ENCODE measurements at places on chromosomes 16 and 17.

- DNase-seq, result no peak
Measured at GRCh38 chr17:63694950-63695773, 4.8 kb downstream of the LIMD2 start.

DNA sequence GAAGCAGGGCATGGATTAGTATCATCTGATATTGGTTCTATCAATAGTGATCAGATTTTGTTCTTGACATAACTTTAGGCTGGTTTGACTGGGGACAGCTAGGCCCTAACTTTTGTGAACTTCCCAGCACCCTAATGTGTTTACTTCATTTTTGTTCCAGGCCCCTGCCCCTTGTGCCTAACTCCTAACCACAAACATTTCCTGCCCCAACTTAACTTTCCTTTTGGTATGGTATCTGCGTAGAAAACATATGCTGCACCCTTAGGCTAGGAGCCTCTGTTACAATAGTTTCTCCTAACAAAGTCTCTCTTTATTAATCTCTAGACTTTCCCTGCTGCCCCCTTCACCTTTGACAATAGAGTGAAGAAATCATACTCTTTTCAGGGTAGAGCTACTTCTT, 2.5 kb downstream of the ADPRM start:
- no peak for DNase-seq

- DNase-seq, result no peak
Measured at GRCh38 chr16:81940781-81941560, 70.3 kb downstream of the SDR42E1 start.

DNA sequence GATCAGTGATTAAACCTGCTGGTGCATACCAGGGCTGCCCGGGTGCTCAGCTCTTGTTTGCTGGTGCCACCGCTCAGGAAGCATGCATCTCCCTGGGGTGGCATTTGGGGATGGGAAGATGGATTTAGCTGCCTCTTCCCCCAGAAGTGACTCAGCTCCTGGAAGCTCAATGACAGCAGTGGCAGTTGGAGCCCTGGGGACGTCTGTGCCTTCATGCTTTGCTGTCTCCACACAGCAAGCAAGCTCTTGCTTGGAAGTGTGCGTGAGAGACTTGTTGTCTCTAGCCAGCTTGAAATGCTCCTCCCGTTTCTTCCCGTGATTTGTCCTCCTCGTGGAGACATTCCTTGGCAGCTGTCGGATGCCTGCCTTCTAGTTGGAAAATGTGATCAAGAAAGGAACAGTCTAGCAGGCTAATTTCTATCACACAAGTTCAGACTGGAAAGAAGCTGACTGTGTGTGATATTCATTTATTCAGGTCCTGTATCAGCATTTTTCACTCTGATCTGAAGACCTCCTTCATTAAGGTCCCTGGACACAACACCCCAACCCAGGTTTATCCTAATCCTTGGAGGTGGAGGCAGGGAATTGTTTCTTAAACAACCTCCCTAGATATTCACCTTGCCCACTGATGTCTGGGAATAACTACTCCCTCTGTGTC, 73.0 kb downstream of the BMERB1 start:
- DNase-seq, result no peak

- no peak for DNase-seq
Measured at GRCh38 chr16:19113577-19114358, at the start of gene ITPRIPL2. Gene ITPRIPL2, plus strand, starts transcription at chr16:19113964. Its CDS starts 498 bp downstream, at chr16:19114462.

- DNase-seq, result no peak
Measured at GRCh38 chr17:33233811-33234177, 59.3 kb downstream of the ASIC2 start.

DNA sequence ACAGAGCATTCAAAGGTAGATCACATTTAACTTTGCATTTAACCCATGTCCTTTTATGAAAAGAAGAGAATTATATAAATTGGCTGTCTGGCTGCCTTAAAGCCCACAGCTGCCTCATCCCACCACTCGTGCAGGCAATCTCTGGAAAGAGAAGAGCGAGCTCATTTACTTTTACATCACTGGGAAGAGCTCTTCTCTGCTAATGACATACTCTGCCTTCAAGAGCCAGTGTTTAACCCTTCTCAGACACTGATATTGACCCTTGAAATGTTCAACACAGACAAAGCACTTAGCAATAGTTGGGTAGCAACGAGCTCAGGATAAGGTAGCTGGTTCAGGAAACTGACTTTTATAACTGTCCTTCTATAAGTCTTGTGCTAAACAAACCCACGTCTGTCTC, 6.8 kb downstream of the KRT38 start:
- no peak for DNase-seq

GRCh38 chr17:81044764-81045589, 10.0 kb downstream of the BAIAP2 start:
- no peak for DNase-seq

- DNase-seq, result no peak
Measured at GRCh38 chr16:52404546-52404945, 142.4 kb downstream of the TOX3 start.

DNA sequence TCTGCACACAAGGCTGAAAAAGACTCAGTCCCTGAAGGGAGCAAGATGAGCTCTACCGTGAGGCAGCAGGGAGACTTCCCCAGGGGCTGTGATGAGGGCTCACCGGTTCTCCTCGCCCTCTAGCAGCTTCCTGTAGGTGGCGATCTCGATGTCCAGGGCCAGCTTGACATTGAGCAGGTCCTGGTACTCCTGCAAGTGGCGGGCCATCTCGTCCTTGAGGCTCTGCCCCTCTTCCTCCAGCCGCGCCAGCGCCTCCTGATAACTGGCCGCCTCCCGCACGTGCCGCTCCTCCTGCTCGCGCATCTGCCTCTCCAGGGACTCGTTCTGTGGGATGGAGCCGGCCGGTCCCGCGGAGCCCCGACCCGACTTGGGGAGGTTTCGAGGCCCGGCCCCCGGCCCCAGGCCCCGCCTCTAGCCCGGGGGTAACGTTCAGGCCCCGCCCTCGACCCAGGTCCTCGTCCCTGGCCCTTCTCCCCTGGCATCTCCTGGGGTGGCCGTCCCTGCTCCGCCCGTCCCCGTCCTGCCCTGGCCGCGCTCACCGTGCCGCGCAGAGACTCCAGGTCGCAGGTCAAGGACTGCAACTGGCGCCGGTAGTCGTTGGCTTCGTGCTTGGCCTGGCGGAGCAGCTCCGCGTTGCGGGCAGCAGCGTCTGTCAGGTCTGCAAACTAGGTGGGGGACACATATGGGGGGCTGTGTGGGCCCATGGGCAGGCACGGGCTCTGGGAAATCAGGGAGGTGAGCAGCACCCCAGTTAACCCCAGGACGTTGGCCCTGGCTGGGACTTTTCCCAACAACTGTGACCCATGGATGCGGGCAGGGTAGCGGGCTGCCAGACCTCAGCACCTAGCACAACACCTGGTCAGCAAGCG, 3.9 kb downstream of the GFAP start:
- no peak for DNase-seq

- no peak for DNase-seq
Measured at GRCh38 chr16:70267516-70267915, 15.8 kb upstream of the EXOSC6 start.

DNA sequence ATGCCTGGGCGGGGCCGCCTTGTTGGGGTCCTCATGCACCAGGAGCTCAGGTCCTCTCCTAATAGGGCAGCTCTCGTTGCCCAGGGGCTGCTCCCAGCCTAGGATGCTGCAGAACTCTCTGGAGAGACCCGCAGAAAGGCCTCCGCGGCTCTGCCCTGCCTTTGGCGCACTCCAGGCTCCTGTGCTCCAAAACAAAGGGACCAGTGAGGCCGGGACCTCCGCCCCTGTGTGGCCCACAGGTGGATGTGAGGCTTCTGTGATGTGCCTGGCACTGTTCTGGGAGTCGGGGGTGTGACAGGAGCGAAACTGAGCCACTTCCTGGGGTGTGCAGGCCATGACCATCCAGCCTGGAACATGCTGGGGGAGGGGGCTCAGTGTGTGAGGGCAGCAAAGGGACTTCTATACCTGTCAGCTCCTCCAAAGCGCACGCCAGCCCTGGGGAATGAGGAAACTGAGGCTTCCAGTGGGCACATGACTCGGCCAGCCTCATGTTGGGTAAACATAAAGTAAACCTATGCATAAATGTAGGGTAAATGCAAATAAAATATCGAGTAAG, 153.2 kb downstream of the IRF8 start:
- no peak for DNase-seq

GRCh38 chr17:81966343-81967243, 5.6 kb upstream of the NOTUM start:
- DNase-seq, result no peak

DNA sequence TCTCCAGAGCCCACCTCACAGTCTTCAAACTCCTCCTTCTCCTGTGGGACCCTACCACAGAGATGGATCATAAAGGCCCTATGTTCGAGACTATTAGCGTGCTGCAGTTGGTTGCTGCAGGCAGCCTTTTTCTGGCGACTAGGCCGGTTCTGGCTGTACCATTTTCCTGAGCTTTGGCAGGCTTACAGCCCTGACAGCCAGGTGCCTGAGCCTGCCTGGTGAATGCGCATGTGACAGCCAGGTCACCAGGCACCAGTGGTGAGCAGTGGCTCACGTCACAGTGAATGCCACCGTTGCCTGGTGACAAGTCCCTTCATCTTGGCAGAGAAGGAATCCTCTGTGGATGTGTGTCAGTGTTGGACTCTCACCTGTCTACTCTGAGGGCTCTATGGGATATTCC, 978.8 kb downstream of the KCNJ18 start:
- DNase-seq, result no peak

DNA sequence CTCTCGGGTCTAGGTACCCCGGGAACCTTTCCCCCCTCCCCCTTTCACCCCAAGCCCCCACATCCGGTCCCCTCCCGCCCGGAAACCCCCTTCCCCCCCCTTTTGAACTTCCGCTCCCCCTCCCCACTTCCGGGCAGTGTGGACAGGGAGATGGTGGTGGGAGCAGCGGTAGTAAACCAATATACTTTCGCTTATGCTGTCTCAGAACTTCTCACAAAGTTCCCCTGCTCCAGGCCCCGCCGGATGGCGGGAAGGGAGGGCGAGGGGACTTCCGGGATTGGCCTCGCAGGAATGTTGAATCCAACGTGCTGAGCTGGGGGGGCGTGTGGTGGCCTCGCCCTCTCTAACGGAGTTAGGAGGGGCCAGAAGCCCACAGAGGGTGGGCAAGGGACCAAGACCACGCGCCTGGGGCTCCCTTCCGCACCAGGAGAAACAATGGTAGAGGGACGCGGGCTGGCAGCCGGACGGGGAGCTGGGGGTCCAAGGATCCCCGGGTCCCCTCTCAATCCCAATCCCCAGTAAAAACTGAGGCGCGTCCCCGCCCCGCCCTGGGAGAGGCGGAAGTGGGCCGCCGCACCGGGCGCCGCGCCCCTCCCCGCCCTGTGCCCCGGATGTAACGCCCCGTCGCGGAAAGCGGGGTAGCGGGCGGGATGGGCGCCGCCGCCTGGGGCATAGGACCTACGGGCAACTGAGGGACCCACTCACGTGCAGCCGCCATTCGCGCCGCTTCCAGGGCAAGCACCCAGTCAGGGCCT, 742 bp downstream of the PFN1 start:
- peak; percentile 51 for DNase-seq

- no peak for DNase-seq
Measured at GRCh38 chr16:4787627-4788482, at the start of gene SEPTIN12. Gene SEPTIN12, minus strand, starts transcription at chr16:4788345. Its CDS starts 700 bp downstream, at chr16:4787645.

- DNase-seq, result no peak
Measured at GRCh38 chr16:58421529-58421928, 29.3 kb downstream of the GINS3 start.

- peak; percentile 40 for DNase-seq
Measured at GRCh38 chr17:75827308-75828075, 16.7 kb downstream of the UNC13D start.

DNA sequence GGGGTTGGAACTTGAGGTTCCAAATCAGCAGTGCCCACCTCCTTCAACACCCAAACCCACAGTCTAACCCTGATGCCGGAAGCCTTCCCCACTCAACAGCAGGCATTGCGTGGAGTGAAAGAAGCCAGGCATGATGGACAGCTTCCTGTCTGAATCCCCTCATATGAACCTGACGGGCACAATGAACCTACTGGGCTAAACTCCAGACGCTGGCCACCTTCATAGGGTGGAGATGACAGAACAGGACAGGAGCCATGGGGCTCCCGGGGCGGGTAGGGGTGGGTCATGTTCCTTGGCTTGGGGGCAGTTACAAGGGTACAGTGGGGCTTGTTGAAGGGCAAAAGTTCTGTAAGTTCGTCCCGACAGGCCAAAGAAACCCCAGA, 460 bp upstream of the HSBP1 start:
- no peak for DNase-seq

GRCh38 chr17:39118674-39119419, 32.6 kb downstream of the PLXDC1 start:
- DNase-seq, result no peak

- DNase-seq, result no peak
Measured at GRCh38 chr17:42598905-42599304, 10.3 kb downstream of the RETREG3 start.

DNA sequence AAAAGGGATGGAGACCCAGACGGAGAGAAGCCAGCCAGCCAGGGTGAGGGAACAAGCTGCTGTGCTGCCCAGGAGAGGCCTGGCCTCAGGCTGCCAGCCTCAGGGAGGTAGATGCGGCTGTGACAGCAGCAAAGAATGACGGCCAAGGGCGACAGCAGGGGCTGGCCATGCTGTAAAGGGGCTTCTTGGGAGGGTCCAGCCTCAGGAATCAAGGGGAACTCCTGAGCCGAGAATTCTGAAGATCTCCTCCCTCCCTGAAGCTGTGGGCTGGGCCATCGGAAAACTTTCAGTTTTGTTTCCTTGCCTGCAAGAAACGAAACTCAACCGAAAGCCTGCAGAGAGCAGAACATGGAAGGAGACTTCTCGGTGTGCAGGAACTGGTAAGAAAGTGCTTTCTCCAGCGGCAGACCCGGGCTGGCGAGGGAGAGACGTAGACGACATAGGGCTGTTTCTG, at the start of gene XAF1:
Gene XAF1, plus strand, starts transcription at position 316 of the 454 bp plus-strand sequence. Its CDS starts 33 bp downstream, at position 349.
- peak; percentile 20 for DNase-seq

- no peak for DNase-seq
Measured at GRCh38 chr16:86635176-86635876, 57.0 kb downstream of the FOXL1 start.

GRCh38 chr16:86609115-86609514, 30.8 kb downstream of the FOXL1 start:
- no peak for DNase-seq

GRCh38 chr16:71693164-71693563, 31.3 kb downstream of the PHLPP2 start:
- DNase-seq, result no peak

DNA sequence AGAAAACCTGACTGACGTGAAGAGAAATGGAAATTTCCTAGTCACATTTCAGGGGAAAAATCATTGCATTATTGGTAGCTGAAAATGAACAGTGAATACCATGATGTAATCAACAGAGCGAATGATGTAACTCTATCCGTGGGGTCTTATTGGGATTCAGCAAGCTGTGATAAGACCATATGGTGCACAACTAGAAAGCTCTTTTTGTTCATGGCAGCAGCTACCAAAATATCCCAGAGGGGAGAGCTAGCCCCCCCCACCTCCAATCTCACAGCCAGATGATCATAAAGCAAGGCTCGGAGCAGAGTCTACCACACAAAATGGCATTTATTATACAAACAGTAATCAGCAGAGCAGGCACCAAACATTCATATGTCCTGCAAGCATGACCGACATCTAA, 22.2 kb upstream of the DNAH17 start:
- no peak for DNase-seq

- DNase-seq, result no peak
Measured at GRCh38 chr17:60989846-60990245, 312.2 kb downstream of the BCAS3 start.

GRCh38 chr16:17439580-17439979, 31.2 kb downstream of the XYLT1 start:
- DNase-seq, result no peak

- DNase-seq, result no peak
Measured at GRCh38 chr17:78583091-78583490, 5.9 kb upstream of the DNAH17 start.

GRCh38 chr17:69213059-69213813, 15.4 kb downstream of the ABCA10 start:
- DNase-seq, result no peak

GRCh38 chr17:70055000-70055399, 20.0 kb upstream of the KCNJ16 start:
- DNase-seq, result no peak

Data from stimulated activated CD8-positive, alpha-beta memory T cell treated with anti-CD3 and anti-CD28 coated beads, Interleukin-2, amount 100 ng/mL, for 1 hour (primary cell).